ENCODE measurements at places on chromosomes 1 and 21.
A peak's percentile ranks its signal among the peaks of the same experiment; 100 is the strongest.

DNA sequence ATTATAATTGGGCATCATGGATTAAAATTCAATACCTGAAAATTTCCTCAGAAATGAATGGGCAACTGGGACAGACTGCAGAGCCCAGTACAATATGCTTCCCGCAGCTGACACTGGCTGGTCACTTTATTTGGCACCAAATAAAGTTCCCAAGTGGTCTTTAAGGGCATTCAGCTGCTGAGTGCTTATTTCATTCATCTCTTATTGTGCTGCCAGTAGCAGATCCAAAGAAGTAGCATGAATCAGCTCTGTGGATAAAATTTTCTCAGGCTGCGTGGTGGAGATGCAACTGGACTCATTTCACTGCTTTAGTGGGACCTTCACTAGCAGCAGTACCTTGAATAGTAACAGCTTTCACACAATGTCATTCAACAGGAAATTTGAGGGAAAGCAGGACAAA is 226.3 kb upstream of the ADGRL2 start:
- no peak for DNase-seq

GRCh38 chr21:35579520-35580293 is 480.6 kb downstream of the SETD4 start:
- no peak for DNase-seq

DNA sequence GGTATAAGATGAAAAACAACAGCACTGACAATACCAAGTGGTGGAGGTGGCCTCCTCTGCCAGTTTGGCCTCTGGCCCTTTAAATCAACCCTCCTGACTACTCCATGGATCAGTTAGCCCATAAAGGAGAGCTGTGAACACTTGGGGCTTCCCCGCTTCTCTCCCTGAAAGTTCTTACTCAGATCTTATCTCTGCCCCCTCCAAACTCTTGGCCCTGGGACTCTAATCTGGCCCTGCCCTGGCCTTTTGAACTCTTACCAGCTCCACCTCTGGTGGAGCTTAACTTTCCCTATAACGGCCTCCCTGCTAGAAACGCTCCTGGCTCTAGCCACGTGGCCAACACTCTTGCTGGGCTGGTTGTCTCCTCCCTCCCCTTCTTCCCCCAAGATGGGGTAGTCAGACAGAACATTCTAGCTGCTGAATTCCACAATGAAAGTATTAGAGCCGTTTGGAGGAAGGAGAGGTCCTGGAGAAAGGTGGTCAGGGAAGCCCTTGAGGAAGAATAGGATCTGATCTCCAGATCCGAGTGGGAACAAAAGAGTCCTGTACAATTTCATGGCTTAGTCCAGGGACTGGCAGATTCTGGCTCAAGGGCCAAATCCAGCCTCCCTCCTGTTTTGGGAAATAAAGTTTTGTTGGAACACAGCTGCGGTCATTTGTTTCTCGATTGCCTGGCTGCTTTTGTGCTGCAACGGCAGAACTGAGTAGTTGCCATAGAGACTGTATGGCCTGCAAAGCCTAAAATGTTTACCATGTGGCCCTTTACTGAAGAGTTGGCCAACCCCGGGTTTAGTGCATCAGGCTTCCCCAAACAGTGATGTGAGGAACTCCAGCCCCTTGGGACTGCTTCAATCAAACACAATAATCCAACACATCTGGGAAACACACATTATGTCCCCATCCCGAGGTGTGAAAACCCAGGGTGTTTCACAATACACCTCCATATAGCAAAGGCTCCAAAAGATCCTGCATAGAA is 9.5 kb upstream of the PIGR start:
- DNase-seq, result no peak

GRCh38 chr21:42376338-42376982 is 10.1 kb upstream of the TFF1 start:
- DNase-seq, result no peak

- DNase-seq, result no peak
Observed at GRCh38 chr1:203159844-203160243, 15.8 kb downstream of the MYBPH start.

DNA sequence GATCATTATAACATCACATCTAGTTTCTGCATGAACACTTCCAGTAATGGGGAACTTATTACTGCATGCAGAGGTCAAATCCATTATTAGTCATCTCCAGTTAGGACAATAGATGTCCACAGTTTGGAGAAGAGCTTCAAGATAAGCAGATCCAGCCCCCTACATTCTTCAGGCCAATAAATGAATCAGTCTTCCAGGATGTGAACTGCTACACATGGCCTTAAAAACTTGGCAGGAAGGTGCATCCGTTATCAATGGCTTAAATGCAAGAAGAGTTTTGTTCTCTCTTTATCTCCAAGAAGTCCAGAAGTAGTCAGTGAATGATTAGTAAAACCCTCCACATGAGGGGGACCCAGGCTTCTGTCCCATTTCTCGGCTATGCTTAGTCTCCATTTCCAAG is 70.8 kb downstream of the DMRTA2 start:
- DNase-seq, result no peak

DNA sequence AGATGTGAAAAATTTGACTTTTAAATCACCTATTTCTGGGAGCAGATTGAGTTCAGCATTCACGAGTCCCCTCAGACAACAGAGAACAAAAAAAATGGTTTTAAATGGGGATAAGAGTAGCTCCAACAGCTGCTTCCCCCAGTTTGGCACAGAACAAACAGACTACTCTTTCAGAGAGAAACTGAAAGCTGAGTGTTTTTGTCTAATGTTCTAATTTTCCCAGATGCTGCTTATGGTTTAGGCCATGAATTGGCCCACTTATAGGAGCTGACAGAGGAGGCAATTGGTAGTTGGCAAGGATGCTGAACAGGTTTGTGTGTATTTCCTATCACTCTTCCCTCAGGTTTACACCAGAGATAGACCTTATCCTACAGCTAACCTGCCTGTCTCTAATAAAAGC is 1637.4 kb upstream of the PRMT6 start:
- no peak for DNase-seq

DNA sequence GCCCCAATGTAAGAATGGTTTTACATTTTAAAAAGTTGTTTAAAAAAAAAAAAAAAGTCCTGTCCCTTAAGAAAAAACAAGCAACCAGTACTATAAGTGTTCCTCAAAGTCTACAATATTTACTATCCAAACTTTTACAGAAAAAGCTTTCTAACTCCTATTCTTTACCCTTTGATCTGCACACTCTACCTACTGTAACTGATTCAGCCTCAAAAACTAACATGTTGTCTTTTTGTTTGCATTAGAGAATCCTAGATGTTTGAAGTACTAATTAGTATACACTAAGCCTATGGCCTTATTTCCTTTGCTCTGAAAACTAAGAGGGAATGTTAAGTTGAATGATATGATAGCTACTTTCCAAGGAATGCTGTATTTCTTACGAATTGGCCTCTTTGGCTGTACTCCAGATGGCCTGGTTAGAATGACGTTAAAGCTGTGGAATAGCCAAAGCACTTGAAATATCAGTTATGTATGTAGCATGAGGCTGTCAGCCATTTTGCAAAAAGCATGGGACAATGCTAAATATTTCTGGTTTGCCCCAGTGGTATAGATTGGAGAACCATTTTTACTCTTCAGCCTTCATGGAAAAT is 234.8 kb downstream of the GPR52 start:
- no peak for DNase-seq

DNA sequence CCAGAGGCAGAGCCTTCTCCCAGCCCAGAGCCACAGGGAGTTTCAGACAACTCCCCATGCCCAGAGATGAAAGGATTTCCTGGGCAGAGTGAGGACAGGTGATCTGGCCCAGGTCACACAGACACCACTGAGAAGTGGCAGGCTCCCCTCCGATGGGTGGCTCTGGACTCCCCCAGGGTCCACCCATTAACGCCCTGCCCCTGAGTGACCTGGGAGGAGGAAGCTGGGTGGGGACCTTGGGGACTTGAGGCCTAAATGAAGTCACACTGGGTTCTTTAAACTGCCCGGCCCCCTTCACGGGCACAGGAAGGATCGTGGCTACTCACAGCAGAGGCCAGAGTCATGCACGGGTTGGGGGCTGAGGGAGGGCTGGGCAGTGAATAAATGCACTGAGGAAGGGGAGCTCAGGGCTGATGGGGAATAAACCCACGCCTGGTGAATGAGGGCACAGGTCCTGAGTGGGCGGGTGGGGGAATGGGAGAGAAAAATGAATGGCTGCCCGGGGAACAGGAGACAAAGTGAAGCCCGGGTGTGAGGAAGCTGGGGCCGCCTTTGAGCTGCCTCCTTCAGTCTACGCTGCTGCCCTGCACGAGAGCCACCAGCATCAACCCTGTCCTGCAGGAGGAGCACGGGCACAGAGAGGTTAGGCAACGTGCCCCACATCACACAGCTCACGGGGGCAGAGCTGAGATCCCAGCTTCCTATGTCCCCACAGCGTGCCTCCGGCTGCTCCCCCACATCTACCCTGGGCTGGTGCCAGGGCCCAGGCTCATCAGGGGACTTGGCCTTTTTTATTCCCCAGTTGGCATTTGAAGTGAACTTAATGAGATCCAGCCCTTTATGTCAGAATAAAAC is 404.3 kb downstream of the MATN1 start:
- DNase-seq, result peak; percentile 72

GRCh38 chr1:94719926-94720793 is 100.0 kb upstream of the SLC44A3 start:
- no peak for DNase-seq

DNA sequence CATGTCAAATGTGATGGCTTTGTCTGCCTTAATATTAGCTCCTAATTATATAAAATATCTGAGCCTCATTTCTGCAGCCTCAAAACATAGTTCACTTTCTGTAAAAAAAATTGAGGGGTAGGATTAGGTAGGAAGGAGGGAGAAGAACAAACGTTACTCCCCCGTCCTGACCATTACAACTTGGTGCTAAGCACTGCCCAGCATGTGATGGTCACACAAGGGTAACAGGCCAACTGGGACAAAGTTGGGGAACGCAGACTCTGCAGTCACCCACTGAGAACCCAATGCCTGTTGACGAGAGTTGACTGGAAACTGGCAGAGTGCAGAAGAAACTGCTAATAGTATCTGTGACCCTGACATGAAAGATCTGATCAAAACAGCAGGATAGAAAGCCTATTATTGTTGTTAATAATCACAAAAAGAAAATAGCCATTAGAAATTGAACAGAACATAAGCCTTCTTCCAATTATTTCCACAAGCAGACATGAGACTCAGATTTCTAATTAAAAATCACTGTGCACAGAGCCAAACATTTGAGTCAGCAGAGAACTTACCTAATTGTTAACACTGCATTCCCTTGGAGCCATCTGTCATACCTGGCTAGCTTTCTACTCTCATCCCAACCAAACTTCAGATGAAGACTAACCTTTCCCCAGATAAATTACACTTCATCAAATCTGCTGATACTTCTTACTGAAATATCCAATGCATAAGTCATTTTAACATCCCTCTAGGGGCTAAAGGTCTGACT is 5.5 kb downstream of the SORT1 start:
- DNase-seq, result no peak

GRCh38 chr1:32775640-32776337 is 41.4 kb downstream of the YARS1 start:
- no peak for DNase-seq

- DNase-seq, result no peak
Observed at GRCh38 chr1:116477429-116477828, 93.4 kb downstream of the CD58 start.

DNA sequence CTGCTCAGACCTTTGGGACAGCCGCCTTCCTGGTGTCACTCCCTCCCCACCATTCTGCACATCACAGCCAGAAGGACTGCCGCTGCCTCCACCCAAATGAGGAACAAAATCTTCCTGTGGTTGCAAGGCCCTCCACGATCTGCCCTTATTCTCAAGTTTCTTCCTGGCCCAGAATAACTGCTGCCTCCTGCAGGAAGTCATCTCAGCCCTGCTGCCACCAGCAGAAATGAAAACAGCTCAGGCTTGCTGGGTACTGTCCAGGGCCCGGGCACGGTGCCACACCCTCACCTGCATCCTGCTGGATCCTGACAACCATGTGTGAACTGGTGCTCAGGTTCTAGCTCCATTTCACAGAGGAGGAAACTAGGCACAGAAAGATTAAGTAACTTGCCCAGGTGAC is 2.8 kb downstream of the CLDN19 start:
- peak; percentile 77 for DNase-seq

DNA sequence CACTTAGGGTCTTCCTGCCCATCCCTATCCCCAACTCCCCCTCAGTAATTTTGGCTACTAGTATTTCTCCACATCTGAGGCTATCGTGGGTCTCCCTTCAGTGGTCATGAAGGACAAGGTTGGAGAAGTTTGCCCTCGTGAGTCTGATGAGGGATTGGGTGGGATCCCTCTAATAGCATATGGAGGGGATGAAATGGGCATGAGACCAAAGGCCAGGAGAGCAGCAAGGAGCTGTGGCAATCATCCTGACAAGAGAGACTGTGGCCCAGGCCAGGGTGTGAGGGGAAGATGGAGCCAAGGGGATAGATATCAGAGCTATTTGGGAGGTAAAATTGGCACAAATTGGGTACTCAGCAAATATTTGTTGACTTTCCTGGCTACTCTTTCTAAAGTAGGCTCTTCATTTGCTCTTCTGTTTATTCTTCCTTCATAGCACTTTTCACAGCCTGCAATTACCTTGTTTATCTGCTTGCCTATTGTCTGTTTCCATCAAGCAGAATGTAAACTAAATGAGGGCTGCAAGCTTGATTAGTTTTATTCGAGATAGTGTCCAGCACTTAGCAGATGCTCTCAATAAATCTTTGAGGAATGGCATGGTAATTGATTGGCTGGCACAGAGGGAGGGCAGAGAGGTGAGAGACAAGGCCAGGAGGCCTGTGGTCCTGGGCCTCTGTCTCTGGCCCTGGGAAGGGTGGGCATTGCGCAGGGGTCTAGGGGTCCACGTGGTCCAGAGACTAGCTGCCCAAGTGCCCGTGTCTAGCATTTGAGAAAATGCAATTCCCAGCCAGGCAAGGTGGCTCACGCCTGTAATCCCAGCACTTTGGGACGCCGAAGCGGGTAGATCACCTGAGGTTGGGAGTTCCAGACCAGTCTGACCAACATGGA is 1.5 kb upstream of the PLK3 start:
- no peak for DNase-seq

DNA sequence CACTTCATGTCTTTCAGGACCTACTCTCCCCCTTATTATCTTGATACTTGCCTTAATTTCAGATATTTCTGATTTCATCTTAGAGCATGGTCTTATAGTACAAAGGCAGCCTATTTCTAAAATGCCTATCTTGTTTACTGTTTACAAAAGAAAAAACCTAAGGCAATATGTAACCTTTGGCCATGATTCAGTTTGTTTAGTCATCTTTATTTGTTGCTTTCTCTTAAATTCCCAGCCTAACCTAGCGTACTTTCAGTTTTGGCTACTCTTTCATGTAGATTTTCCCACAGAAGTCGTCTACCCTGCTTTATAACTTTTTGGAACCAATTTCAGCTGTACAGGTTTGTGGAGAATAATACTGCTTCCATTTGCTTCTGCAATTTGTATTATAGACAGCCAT is 81.8 kb downstream of the KIF1B start:
- no peak for DNase-seq

GRCh38 chr1:1237874-1238701 is 6.1 kb downstream of the B3GALT6 start:
- DNase-seq, result no peak

- no peak for DNase-seq
Observed at GRCh38 chr1:248013229-248013710, at the start of gene OR2L5. TSS of gene OR2L5 (plus strand) at chr1:248013660. CDS start at chr1:248021948, 8,288 bp downstream.

GRCh38 chr21:32708069-32708468 is 19.7 kb downstream of the SYNJ1 start:
- no peak for DNase-seq

- DNase-seq, result no peak
Observed at GRCh38 chr1:96880626-96881025, 159.0 kb downstream of the PTBP2 start.

Measured in mesenteric fat pad (tissue), 1 donor.